ENCODE measurements at places on chromosomes 1 and 21. TPM values are rescaled to one million over a fixed set of nuclear protein-coding genes. Genes with fewer than 3 reads are reported as not detected.

DNA sequence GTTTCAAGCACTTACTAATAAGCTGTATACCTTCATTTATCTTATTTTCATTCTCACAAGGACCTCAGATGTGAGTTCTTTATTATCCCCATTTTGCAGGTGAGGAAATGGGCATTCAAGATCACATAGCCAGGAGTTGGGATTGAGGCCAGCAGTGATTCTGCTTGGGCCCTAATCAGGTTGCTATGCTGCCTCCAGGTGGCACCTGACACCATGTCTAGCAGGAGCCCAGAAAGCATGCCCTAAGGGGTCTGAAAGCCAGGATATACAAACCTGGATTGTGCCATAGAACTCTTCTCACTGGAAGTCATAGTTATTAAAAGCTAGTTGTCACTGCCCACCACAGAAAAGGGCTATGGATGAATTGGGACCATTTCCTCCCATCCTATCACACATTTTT, 61.1 kb downstream of the FYB2 start:
- H3K36me3 ChIP-seq: no peaks in the 10 kb centered on the region
- no peaks in the 10 kb centered on the region for H3K4me1 ChIP-seq

IVL gene
- not detected for total RNA-seq

GRCh38 chr1:27026621-27027574, 14.2 kb upstream of the TENT5B start:
- DNase-seq: no peak
- H3K27ac ChIP-seq: peak overlapping the region; percentile 61
- H3K4me3 ChIP-seq: no peak overlapping the region

GRCh38 chr1:39960431-39960958, 5.5 kb downstream of the MFSD2A start:
- peaks cover 9% of the 10 kb centered on the region for H3K4me1 ChIP-seq
- no peaks in the 10 kb centered on the region for H3K36me3 ChIP-seq
- no peak overlapping the region for H3K4me3 ChIP-seq
- H3K27ac ChIP-seq: no peak overlapping the region

DNA sequence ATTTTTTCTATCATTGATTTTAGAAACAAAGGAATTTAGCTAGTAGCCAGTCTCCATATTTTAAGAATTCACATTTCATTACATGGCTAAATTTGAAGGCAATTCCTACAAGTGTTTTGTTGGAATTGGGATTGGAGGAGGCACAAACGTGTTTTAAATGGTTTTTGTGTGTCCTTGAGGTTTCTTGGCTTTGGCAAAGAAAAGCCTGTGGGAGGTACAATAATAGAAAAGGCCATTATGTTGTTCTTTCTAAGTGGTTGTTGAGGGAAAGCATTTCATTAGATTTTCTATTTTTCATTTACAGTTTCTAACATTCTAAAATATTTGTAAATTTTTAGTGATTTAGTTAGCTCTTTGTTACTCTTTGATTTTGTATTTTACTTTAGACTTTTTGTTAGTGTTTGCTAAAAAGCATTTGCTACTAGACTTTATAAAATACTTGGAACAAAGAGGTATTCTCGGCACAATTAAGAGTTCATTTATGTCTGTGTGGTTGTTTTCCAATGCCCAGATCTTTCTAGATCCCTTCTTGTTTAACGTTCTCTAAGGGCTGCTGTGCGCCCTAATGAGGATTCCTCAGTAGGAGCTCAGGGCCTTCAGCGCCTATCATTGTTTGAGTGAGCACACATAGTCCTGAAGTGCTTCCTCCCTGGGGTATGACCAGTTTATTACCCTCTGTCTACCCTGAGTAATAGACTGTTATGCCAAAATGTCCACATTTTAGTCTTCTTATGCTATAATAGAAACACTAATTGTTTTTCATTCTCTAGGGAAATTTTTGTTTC, 70.0 kb upstream of the KIAA1614 start:
- no peaks in the 10 kb centered on the region for H3K27me3 ChIP-seq
- no peaks in the 10 kb centered on the region for H3K4me1 ChIP-seq
- H3K4me3 ChIP-seq: no peak overlapping the region
- H3K27ac ChIP-seq: no peak overlapping the region

DNA sequence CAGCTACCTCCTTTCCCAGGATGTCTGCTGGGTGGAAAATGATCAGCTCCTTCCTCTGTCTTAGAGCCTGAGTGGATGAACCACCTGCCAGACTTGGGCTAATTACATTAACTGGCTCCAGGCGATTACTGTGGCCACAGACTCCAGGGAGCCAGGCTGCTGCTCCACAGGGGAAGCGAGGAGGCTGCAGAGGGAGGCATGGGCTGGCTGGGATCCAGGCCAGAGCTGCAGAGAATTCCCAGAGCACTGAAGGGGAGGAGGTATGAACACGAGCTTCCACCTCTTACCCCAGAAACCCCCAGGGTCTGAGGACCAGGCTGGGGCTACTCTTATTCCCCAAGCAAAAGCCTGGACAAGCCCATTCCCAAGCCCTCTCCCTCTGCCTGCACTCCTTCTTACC, 136.0 kb upstream of the KLHDC7A start:
- H3K27ac ChIP-seq: no peak overlapping the region
- no peaks in the 10 kb centered on the region for H3K36me3 ChIP-seq
- H3K4me3 ChIP-seq: no peak overlapping the region
- DNase-seq: no peak

TMEM52 gene
- 0.94 TPM for total RNA-seq

GRCh38 chr1:150346316-150346715, 17.6 kb upstream of the RPRD2 start:
- no peak overlapping the region for H3K27ac ChIP-seq
- H3K27me3 ChIP-seq: no peaks in the 10 kb centered on the region
- no peaks in the 10 kb centered on the region for H3K4me1 ChIP-seq
- DNase-seq: no peak

DNA sequence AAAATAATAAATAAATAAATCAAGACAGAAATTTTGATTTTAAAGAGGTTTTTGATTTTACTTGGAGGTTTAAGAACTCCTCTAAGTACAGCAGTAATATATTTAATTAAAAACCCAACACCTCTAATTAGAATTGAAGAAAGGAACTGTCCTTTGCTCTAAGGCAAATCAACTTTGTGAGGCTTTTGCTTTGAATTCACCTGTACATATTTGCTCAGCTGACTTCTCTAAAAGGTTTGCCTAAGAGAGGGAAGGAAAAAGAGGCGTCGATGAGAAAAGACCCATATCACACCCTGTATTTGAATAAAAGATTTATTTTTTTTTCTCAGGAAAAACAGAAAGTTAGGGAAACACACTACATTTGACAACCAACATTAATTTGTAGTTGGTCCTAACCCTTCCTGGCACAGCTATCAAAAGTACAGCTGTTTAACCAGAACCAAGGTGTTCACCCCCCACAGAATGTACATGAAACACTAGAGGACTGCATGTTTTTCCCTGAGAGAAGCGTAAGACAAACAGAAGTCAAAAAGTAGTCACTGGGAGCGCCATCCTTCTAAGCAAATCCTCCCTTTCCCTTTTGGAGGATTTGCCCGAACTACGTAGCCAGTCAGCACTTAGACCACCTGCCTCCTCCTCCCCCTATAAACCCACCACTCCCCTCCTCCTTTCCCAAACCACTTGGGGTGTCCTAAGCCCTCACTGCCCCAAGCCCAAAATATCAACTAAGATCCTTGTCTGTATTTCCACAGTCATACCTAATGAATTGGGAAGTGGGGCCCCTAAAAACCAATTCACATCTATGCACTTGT, 4.9 kb downstream of the MCL1 start:
- H3K27me3 ChIP-seq: no peaks in the 10 kb centered on the region
- H3K4me3 ChIP-seq: peak overlapping the region; percentile 68
- H3K27ac ChIP-seq: no peak overlapping the region
- peaks cover 49% of the 10 kb centered on the region for H3K4me1 ChIP-seq
- peaks cover 61% of the 10 kb centered on the region for H3K36me3 ChIP-seq

GRCh38 chr1:37272626-37273025, 201.8 kb upstream of the ZC3H12A start:
- H3K27ac ChIP-seq: no peak overlapping the region
- no peaks in the 10 kb centered on the region for H3K4me1 ChIP-seq
- no peaks in the 10 kb centered on the region for H3K27me3 ChIP-seq

LRRC38 gene
- not detected for total RNA-seq

- H3K36me3 ChIP-seq: no peaks in the 10 kb centered on the region
- no peak overlapping the region for H3K27ac ChIP-seq
- H3K4me3 ChIP-seq: no peak overlapping the region
- no peaks in the 10 kb centered on the region for H3K4me1 ChIP-seq
Measured at GRCh38 chr21:44985441-44986401, 45.9 kb downstream of the SLX9 start.

- H3K27ac ChIP-seq: no peak overlapping the region
- H3K4me1 ChIP-seq: no peaks in the 10 kb centered on the region
- H3K4me3 ChIP-seq: no peak overlapping the region
- DNase-seq: no peak
- no peaks in the 10 kb centered on the region for H3K27me3 ChIP-seq
Measured at GRCh38 chr1:225811622-225812487, 1.9 kb downstream of the EPHX1 start.

GRCh38 chr1:99594205-99594604, 51.7 kb upstream of the PALMD start:
- no peaks in the 10 kb centered on the region for H3K27me3 ChIP-seq
- H3K4me3 ChIP-seq: no peak overlapping the region
- H3K27ac ChIP-seq: no peak overlapping the region
- DNase-seq: no peak

PAPPA2 gene
- total RNA-seq: 0.55 TPM

DNA sequence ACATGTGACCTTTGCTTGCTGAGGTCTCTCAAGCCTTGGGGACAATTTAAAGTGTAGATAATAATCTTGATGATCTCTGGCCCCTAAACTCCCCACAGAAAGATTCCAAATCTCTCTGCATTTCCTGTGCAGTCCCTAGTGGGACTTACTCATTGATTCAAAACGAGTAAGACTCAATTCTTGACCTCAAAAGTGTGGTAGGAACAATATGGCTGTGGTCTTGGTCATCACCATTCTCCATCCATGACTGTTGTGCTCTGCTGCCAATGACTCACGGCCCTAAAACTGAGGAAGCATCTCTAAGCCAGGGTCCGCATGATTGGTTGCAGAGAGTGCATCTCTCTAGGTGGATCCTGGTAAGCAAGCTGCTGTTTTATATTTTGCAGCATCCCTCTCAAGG, 268.0 kb downstream of the PTGER3 start:
- H3K4me1 ChIP-seq: no peaks in the 10 kb centered on the region
- no peaks in the 10 kb centered on the region for H3K27me3 ChIP-seq
- no peak overlapping the region for H3K4me3 ChIP-seq
- DNase-seq: no peak
- H3K27ac ChIP-seq: no peak overlapping the region
- H3K36me3 ChIP-seq: no peaks in the 10 kb centered on the region

MFAP2 gene
- total RNA-seq: not detected

PTAFR gene
- total RNA-seq: 0.58 TPM

THRAP3 gene
- total RNA-seq: 167 TPM

RWDD3 gene
- total RNA-seq: 13.0 TPM

DNA sequence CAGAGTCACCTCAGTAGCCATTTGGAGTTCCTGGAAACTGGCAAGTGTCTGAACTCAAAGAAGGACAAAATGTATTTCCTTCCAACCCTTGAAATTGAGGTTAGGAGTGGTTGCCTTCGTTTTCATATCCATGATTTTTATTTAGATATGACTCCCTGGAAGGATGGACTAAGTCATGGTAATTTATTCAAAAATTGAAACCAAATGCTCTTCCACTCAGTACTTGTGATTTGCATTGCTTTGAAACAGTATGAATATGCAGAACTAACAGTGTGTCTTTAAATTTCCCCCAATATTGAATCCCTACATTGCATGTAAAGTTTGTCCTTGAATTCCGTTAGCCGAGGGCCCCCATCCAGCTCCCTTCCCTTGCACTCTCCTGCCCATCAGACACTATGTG, 112.1 kb upstream of the DNAH14 start:
- DNase-seq: no peak
- no peak overlapping the region for H3K27ac ChIP-seq
- H3K4me3 ChIP-seq: no peak overlapping the region
- H3K36me3 ChIP-seq: no peaks in the 10 kb centered on the region
- H3K4me1 ChIP-seq: no peaks in the 10 kb centered on the region

SAMD11 gene
- total RNA-seq: not detected

BEND5 gene
- total RNA-seq: 1.1 TPM

DNA sequence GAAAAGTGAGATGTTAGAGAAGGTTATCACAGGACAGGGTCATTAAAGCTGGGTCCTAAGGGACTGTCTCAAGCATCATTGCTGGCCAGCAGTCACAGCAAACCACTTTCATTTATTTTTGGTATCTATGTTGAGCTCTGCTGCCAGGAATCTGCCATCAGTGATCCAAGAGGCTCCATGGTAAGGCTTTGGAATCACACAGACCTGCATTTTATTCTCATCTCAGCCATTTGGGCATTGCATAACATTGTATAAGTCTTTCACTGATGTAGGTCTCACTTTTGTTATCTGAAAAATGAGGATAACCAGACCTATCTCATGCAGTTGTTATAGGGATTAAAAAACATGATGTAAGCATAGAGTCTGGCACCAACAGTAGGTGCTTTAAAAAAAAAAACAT, 77.5 kb downstream of the OMA1 start:
- H3K36me3 ChIP-seq: no peaks in the 10 kb centered on the region
- no peaks in the 10 kb centered on the region for H3K27me3 ChIP-seq
- no peaks in the 10 kb centered on the region for H3K4me1 ChIP-seq
- no peak overlapping the region for H3K4me3 ChIP-seq
- H3K27ac ChIP-seq: no peak overlapping the region
- no peak for DNase-seq

- no peak overlapping the region for H3K27ac ChIP-seq
- H3K4me1 ChIP-seq: no peaks in the 10 kb centered on the region
- no peaks in the 10 kb centered on the region for H3K27me3 ChIP-seq
Measured at GRCh38 chr1:94284476-94284875, 47.1 kb upstream of the ARHGAP29 start.

- no peaks in the 10 kb centered on the region for H3K36me3 ChIP-seq
- DNase-seq: no peak
- no peaks in the 10 kb centered on the region for H3K4me1 ChIP-seq
- no peak overlapping the region for H3K27ac ChIP-seq
Measured at GRCh38 chr21:26583769-26584168, 10.7 kb upstream of the CYYR1 start.

DNA sequence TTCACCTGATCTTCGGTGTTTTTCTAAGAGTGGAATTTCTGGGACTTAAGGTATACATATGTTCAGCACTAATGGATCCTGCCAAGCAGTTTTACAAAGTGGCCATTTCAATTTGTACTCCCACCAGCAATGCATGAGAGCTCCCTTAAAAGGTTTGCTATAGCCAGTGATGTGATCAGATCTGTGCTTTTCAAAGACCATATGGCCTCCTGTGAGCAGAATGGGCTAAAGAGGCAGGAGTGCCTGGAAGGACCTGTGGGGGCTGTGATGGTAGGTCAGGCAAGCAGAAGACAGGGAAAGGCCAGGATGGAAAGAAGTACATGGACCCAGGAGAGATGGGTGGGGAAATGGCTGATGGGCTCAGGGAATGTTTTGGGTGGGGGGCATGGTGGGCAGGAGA, 252.7 kb downstream of the DISC1 start:
- H3K27ac ChIP-seq: no peak overlapping the region
- H3K4me3 ChIP-seq: no peak overlapping the region
- DNase-seq: no peak
- H3K36me3 ChIP-seq: no peaks in the 10 kb centered on the region
- no peaks in the 10 kb centered on the region for H3K27me3 ChIP-seq

- peak; percentile 50 for DNase-seq
- H3K36me3 ChIP-seq: no peaks in the 10 kb centered on the region
- H3K4me1 ChIP-seq: peaks cover 10% of the 10 kb centered on the region
- no peak overlapping the region for H3K4me3 ChIP-seq
Measured at GRCh38 chr1:66788231-66788939, 12.7 kb downstream of the INSL5 start.

VANGL2 gene
- 0.04 TPM for total RNA-seq
